ENCODE measurements at places on chromosomes 3 and 15.
A peak's percentile ranks its signal among the peaks of the same experiment; 100 is the strongest.

GRCh38 chr15:39781147-39781966 is 1.3 kb downstream of the FSIP1 start:
- DNase-seq, result no peak

DNA sequence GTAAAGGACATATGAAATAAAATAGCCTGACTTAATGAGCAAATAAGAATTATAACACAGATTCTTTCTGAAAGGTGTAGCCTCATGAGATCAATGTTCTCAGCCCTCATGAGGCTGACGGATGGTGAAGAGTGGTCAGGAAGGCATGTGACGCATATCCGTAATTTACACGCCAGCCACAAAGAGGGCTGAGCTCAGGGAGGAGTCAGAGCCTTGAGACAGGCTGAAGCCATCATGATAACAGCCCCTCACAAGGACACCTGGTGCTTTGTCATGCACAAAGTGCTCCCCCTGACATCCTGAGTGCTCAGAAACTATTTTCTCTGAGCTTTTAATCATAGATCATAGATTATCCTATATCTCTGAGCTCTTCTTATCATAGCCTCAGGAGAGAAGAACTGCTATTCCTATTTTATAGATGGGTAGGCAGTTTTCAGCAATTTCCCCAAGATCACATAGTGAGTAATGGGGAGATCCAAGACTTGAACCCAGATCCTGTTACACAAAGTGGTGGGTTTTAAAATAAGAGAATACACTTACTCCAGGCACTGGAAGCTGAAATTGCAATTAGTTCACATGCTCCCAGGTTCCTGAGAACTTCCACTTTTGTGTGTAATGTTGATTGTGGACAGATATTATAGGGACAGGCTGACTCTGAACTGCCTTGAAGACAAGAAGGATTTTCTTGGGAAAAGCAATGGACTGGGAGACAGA is 267.1 kb downstream of the RPLP1 start:
- no peak for DNase-seq

- no peak for DNase-seq
Observed at GRCh38 chr3:156483961-156484787, 70.7 kb downstream of the SSR3 start.

DNA sequence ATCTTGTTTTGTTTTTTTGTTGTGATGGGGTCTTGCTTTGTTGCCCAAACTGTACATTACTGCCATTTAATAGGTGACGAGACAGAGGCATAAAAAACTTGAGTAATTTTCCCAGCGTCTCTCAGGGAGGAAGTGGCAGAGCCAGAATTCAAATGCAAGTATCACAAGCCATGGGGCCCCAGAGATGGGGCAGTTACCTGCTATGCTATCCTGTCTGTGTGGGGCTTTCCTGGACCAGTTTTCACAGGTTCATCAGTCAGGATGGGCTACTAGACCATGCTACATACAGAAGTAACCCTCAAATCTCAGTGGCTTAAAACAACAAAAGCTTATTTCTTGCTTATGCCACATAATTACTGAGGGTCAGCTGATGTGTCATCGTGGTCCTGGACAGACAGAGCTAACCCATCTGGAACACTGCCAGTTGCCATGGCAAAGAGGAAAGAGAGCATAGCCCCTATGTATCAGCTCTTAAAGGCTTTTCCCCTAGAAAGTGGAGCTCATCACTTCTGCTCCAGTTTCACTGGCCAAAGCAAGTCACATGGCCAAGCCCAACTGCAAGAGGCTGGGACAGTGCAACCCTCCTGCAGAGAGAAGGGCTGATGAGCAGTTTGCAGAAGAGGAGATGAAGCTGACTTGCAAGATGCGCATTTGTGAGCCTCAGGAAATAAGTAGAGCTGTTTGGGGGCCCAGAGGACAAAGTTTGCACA is 31.7 kb upstream of the SYNM start:
- peak; percentile 32 for DNase-seq

DNA sequence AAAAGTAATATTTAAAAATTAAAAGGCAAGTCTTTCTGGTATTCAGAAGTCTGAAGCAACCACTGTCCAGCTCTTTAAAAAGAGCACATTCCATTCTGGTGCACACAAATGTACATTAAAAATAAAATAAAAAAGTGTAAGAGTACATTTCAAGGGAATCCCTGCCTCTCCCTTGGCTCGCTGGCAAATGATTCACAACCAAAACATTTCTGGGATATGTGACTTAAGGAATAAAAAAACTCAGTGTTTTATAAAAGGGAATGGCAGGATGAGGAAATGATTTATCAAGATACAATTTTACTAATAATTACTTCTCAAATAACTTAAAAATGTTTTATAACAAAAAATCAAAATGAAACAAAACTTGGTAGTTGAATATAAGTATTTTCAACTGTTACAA is 23.8 kb upstream of the ANXA2 start:
- no peak for DNase-seq

- DNase-seq, result no peak
Observed at GRCh38 chr3:147403511-147403910, 2.8 kb downstream of the ZIC4 start.

DNA sequence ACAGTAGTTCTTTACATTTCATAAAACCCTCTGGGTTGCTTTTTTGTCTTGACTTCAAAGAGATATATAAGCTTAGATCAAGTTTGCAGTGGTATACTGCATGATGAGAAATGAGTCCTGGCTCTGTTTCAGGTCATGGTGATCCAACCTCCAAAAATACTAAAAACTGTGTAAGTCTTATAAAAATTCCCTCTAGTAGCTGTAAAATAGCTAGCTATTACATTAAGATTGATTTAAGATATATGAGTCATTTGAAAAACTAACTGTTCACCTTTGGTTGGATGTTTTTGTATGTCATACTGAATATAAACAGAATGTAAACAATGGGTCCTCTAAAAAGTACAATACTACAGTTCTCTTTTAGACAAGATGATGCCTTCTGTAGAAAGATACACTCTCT is 879.2 kb downstream of the ROBO1 start:
- DNase-seq, result no peak

DNA sequence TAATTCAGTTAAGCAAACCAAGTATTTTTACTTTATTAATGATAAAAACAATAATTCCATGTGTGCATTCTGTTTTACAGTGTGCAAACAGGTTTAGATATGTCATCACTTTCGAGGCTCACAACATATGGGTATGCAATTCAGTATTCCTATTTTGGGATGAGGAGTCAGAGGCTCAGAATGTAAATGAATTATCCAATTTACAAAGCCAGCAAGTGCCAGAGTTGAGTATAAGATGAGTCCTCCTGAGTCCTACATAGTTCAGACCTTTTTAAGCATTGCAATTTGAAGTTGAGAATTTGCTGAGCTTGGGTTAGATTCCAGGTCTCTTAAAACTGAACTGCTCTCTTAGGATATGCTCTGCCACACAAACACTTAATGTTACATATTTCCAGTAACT is 424.2 kb upstream of the ROBO2 start:
- no peak for DNase-seq

DNA sequence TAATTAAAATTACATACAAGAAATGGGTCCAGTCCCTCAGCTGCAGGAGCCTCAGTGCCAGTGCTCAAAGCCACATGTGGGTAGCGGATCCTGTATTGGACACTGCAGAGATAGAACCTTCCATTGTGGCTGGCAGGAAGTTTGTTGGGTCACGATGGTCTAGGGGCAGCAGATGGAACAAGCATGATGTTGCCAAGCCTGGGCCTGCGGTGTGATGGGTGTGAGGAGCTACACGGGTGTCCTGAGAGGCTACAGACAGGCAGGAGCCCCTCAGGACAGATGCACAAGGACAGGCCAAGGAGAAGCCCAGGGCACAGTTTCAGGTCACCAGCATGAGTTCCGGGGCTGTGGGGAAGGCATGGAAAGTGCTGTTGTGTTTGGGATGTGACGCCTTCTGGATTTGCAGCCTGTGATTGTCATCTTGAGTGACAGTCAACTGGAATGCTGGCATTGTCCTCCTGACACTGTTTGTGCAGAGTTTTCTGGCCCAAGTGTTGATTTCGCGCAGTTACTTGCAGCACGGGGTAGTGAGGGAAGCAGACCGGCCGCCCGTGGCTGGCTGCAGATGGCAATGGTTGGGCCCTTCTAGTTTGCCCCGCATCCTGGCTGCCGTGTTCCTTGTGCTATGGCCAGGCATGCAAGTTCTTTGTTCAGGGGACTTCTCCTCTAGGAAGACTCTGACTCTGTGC is 177.1 kb downstream of the NSMCE3 start:
- DNase-seq, result no peak

DNA sequence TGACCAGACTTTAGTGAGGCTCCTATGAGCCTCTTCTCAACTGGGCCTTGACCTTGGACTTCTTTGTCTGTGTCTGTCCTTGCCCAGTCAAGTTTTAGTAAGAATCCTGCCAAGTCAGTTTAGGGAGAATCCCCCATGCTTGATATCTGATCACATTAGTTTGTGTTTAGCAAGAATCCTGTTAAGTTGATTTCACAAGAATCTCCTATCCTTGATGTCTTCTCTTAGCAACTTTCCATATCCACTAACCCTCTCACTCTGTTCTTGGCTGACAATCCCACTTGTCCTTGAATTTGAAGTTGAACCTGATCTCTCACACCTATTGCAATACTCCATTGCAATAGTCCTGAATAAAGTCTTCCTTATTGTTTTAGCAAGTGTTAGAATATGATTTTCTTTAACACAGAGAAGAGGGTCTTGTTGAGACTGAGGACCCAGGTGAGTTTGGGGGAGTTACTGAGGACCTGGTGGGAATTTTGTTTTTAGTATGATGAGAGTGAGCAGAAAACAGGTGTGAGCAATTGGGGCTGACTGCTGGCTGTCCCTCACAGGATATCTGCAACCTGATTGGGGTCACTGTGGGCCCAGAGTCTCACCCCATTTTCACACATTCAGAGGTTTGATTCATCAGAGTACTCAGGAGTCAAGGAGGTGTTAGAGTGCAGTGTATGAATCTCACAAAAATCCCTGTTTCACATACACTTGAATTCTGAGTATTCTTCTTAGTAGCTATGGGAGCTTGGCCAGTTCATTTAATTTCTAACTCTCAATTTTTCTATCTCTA is 39.9 kb upstream of the TNFAIP8L3 start:
- no peak for DNase-seq

DNA sequence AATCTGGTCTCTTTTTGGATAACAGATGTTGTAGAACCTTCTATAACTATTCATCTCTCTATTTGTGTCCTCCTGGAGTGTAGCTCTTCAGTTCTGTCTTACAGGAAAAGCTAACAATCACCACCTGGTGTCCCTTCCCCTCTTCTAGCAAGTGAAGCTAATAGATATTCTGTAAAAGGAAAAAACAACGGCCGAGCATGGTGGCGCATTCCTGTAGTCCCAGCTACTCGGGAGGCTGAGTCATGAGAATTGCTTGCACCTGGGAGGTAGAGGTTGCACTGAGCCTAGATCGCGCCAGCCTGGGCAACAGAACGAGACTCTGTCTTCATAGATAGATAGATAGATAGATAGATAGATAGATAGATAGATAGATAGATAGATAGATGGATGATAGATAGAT is 779.4 kb downstream of the TUSC7 start:
- no peak for DNase-seq

DNA sequence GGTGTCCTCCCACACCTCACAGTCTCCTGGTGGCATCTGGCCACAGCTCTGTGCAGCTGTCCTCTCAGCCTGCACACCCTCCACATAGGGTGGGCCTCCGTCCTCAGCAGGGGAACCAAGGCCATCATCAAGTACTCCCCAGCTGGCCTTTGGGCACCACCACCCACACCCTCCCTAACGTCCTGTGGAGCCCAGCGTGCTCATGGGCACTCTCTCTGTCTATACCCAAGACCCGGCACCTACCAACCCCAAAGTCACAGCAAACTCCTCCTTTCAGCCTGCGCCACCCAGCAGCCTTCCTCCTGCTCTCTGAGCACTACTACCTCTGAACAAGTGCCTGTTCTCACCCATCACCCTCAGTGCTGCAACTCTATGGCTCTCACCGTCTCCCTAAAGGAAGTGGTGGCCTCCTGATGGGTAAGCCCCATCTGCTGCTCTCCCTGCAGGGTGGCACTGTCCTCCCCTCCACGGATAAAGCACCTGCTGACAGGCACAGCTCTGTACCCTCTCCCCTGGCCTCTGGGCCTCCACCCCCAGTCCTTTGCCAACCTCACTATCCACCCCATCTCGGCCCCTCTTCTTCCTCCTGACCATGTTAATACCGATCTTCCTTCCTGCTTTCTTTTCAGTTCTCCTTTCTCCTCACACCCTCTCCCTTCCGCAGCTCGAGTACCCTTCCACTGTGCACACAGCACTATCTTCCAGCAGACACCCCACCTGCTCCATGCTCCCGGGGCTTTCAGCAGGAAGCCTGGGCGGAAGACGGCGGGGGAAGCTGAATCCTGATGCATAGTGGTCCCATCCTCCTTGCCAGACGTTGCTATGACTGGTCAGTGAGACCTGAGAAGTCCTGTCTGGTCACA is 31.5 kb downstream of the SLC41A3 start:
- peak; percentile 70 for DNase-seq

GRCh38 chr3:41726891-41727290 is 235.0 kb downstream of the ULK4 start:
- DNase-seq, result no peak

- DNase-seq, result no peak
Observed at GRCh38 chr3:14497321-14497720, 42.8 kb downstream of the GRIP2 start.

DNA sequence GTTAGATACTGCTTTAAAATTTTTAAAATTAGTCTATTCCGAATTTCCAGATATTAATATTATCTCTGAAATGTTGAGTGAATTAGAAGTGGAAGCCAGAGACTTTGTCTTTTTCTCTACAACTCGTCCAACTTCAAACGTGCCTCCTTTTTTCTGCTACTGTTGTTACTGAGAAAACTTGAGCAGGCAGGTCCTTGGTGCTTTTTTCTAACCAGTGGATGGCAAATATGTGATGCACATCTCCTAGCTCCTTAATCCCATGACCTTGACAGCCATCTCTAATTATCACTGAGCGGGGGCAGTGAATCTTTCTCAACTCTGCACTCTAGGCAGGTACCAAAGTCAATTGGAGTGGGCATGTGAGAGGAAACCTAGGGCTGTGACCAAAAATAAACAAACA is 50.7 kb downstream of the FNDC3B start:
- no peak for DNase-seq

DNA sequence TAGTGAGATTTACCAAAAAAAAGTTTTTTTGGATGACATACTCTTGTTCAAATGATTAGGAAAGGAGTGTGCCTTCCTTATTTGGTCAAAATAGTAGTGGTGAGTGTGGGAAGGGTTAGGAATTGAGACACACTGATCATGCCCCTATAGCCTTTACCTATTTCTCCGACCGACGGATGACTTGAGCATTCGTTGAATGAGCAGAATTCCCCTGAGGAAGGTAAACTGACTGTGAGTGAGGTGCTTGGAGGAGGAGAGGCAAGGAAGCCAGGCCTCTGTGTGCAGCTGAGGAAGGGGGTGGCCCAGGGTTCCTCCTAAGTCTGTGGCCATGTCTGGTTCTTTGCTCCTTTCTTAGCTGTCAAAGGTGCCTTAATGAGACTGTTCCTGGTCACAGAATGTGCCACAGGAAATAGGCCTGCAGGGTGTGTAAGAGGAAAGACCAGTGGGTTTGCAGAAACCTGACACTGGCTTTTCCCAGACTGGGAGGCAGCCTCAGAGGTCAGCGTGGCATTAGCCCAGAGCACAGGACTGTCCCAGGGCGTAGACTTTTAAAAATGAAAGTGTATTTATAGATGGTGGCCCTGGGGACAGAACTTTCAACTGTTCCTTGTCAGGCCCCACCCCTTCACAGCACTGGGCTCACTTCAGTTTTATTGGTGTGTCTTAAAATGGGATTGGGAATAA is 307.7 kb upstream of the C2CD4B start:
- DNase-seq, result no peak

Data from lower leg skin (tissue), 4 donors.